ENCODE measurements at places on chromosomes 16 and 17.

DNA sequence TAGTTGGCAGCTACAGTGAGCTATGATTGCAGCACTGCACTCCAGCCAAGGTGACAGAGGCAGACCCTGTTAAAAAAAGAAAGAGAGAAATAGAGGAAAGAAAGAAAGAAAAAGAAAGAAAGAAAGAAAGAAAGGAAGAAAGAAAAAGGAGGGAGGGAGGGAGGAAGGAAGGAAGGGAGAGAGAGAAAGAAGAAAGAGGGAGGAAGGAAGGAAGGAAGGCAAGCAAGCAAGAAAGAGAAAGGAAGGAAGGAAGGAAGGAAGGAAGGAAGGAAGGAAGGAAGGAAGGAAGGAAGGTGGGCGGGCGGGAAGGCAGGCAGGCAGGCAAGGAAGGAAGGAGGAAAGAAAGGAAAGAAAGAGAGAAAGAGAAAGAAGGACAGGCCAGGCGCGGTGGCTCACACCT is 1.0 kb upstream of the SCNN1G start:
- DNase-seq = no peak

GRCh38 chr17:19016297-19016696 is 11.7 kb upstream of the FAM83G start:
- DNase-seq = no peak

DNA sequence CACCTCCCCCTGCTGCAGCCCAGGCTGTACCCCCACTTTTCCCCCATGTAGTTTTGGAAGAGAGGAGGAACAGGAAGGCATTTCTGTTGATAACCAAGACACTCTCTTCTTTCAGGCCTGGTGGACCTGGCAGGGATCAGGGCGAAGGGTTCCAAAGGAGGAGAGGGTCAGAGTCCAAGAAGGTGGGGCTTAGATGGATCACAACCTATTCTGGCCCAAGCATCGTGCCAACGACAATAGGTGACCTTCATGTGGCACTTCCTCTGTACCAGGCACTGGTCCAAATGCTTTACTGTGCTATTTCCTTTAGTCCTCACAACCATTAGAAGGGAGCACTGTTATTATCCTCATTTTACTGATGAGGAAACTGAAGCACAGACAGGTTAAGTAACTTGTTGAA is 84.3 kb downstream of the TMEM132E start:
- DNase-seq = no peak

GRCh38 chr17:75641343-75641742 is 8.1 kb downstream of the SMIM5 start:
- DNase-seq = no peak

GRCh38 chr16:67529582-67530012 is 968 bp downstream of the RIPOR1 start:
- no peak for DNase-seq

- no peak for DNase-seq
Observed at GRCh38 chr17:58694826-58695225, 2.4 kb downstream of the RAD51C start.

GRCh38 chr17:14316126-14316832 is 15.4 kb downstream of the HS3ST3B1 start:
- no peak for DNase-seq

DNA sequence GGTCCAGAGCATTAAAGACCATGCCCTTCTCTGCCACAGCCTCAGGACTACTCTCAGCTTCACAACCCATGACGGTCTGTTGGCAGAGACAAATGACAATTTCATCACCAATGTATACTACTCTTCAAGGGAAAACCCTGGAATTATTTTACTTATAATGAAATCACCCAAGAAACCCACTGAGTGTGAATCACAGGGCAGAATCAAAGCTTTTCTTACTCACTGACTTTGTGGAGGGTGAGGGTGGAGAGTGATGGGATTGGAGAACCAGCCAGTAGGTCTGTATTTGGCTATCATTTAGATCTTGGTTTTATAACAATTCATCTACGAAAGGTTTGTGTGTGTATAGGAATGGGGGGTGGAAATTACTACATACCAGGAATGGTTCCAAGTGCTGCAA is 442.6 kb downstream of the SHISA9 start:
- DNase-seq = no peak

- DNase-seq = no peak
Observed at GRCh38 chr17:44804302-44805089, 25.6 kb downstream of the GJC1 start.

- DNase-seq = no peak
Observed at GRCh38 chr17:2083613-2084035, 28.7 kb downstream of the HIC1 start.

- DNase-seq = no peak
Observed at GRCh38 chr16:85601272-85601639, 11.9 kb upstream of the GSE1 start.

DNA sequence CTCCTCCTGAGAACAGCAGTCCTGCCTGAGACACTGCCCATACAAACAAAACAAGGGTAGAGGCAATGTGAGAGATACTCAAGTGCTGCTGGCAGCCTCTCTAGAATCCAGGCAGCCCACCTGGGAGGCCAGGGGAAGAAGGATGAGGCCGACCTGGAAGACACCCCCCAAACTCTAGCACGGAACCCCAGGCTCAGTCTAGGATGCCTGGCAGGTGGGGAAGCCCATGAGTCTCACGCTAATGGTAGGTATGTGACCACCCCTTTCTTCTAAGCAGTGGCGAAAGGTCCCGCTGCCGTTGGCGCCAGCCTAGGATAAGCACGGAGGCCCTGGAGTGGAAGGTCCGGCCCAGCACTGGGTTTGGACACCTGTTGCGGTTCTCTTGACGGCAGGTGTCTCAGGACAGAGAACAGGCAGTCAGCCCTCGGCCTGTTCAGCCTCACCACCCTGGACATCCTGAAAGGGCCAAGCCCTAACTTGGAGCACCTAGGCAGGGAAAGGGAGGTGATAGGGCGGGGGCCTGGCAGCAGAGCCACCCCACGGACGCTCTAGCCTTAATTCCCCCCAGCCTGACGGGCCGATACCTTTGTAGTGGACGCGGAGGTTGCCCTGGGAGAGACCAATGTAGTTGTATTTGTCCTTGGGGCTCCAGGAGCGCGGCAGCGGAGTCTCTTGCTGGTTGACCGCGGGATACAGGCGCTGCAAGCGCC is 487 bp downstream of the RANBP10 start:
- DNase-seq = no peak

- DNase-seq = no peak
Observed at GRCh38 chr17:32185875-32186274, 43.6 kb downstream of the RHOT1 start.

GRCh38 chr16:67161595-67162058 is 1.9 kb downstream of the FBXL8 start:
- DNase-seq = no peak

GRCh38 chr17:43958748-43959352 is 5.1 kb upstream of the PYY start:
- DNase-seq = no peak

DNA sequence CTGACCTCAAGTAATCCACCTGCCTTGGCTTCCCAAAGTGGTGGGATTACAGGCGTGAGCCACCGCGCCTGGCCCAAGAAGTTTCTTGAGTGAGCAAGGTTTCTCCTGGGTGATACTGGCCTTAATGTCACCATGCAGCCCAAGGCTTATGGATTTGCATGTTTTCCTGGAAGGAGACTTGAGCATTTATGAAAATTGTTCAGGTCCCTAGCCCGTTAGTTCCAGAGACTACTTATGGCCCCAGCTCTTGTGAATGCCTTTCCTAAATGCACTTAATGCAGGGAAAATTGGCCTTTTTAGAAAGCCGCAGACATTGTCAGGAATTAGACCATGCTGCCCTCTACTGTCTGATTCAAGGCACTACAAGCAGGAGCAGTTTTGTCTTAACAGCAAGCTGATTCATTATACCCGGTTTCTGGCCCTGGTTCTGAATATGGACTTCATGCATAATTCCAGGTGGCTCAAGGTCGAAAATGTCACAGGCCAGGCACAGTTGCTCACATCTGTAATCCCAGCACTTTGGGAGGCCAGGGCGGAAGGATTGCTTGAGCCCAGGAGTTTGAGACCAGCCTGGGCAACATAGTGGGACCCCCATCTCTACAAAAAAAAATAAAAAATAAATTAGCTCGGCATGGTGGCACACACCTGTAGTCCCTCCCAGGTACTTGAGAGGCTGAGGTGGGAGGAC is 91.3 kb downstream of the SNX29 start:
- DNase-seq = no peak

- DNase-seq = no peak
Observed at GRCh38 chr17:37392024-37392590, 14.5 kb downstream of the ACACA start.

DNA sequence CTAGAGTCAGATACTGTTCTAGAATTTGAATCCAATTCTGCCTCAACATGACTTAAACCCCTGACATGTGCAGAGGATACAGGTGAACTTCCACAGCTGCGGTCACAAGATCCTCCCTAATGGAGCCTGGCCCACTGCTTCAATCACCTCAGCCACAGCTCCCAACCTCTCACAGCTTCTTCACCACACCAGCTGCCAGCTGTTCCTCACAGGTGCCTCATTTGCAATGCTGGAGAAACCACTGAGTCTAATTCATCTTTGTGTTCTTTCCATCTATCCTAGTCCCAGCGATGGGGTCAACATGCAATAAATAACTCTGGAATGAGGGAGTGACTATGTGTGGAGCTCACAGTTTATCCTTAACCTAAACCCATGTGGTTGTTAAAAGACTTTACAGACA is 72.0 kb upstream of the MAF start:
- DNase-seq = no peak

- DNase-seq = no peak
Observed at GRCh38 chr17:17814162-17815061, 22.4 kb downstream of the SREBF1 start.

DNA sequence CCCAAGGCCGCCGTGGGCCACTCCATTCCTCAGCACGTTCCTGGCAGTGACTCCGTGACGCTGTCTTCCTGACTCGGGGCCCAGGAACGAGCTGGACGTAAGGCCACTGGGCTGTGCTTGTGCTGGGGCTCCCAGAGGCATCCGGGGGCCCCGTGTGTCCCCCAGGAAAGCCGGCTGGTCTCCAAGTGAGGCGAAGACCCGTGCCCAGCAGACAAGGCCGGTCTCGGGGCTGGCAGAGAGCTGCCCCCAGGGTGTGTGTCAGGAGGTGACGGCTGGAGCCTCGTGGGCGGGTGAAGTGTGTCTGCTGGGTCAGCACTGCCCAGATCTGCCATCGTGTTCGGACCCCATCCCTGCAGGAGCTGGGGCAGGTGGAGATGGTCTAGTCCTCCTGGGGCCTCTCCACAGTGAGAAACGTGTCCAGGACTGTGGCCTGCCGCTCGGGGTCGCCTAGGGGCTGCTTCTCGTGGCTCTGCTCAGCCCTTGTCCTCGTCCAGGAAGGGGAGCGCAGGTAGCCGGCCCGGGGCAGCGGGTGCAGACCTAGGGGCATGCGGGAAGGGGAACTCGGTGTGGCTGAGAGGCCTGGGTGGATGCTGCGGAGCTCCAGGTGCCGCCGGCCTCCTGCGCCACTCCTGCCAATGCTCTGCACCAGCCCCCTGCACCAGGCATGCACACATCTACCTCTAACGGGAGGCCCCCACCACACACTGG is 13.1 kb downstream of the DBNDD1 start:
- DNase-seq = no peak

- DNase-seq = no peak
Observed at GRCh38 chr17:82120148-82120547, 22.1 kb upstream of the FASN start.

GRCh38 chr17:57694051-57694450 is 51.0 kb downstream of the CCDC182 start:
- no peak for DNase-seq

- no peak for DNase-seq
Observed at GRCh38 chr16:1786242-1787055, 3.7 kb downstream of the NUBP2 start.

DNA sequence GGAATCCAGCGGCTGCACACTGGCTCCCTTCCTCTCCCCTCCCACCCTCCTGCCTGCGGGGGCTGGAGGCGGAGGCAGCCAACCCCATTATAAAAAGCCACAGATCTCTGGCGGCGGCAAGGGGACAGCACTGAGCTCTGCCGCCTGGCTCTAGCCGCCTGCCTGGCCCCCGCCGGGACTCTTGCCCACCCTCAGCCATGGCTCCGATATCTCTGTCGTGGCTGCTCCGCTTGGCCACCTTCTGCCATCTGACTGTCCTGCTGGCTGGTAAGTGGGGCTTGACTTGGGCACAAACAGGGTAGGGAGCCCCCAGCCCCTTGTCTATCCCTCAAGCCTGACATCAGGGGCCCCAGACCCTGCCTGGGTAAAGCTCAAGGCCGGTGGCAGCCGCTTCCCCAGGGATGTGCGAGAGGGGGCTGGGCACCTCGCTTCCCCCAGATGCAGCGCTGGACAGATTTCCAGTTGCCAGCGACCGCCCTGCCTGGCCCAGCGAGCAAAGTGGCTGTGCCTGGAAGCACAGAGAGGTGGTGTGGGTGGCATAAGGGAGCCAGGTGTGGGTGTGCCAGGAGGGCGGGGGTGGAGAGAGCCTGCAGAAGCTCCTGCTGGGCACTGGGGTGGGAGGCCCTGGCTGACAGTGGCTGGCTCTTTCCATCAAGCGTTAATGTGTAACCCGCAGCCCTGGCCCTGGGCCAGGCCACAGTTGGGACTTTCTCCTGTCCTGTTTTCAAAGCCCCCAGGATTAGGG is at the start of gene CX3CL1:
Gene CX3CL1, plus strand, starts transcription at position 119 of the 745 bp plus-strand sequence. Its CDS starts 79 bp downstream, at position 198.
- DNase-seq = no peak

DNA sequence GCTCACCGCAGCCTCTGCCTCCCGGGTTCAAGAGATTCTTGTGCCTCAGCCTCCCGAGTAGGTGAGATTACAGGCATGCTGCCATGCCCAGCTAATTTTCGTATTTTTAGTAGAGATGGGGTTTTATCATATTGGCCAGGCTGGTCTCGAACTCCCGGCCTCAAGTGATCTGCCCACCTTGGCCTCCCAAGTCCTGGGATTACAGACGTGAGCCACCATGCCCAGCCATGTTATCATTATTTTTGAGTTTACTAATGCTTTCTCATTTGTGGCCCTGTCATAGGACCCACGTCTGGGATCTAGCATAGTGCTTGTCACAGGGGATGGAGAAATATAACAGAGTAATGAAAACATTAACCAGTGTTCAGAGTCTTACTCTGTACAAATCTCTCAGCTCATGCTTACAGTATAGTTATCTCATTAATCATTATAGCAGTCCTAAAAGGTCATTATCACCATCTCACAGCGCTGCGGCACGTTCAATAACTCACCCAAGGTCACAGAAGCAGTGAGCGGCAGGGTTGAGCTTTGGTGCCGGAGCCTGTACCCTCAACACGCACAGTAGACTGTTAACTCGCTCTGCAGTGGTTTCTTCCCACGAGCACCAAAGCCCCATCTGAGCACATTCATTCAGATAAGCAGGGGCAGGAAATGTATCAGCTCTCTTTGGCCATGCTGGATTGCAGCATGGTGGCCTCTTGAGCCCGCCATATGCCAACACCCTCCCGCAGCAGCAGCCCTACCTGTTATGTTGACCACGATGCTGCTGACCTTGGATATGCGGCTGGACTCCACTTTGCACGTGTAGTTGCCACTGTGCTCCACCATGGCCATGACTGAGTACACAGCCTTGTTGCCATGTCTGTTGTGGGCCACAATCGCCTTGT is 21.4 kb downstream of the PECAM1 start:
- no peak for DNase-seq

GRCh38 chr16:22648941-22649340 is 138.2 kb downstream of the NPIPB5 start:
- no peak for DNase-seq

- DNase-seq = no peak
Observed at GRCh38 chr16:62170642-62171041, 134.4 kb upstream of the CDH8 start.

Data from stimulated activated CD8-positive, alpha-beta memory T cell treated with anti-CD3 and anti-CD28 coated beads, Interleukin-7, amount 100 ng/mL, for 24 hours (primary cell).